Endodermal cell (in vitro differentiated cells): ENCODE measurements at places on chromosomes 2 and 18.

DNA sequence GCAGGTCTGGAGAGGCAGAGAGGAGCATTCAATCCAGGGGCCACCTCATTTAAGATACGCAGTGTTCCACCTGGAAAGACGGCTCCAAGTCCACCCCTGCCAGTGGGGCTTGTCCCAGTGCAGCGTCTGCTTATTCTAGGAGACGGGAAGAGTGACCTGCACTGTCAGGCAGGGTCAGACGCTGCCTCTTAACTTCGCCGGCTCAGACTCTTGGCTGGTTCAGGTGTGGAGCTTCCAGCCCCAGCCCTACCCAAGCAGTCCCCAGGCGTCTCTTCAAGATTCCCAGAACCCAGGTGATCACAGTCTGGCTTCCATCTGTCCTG lies 208.5 kb downstream of the TFCP2L1 start:
- DNase-seq = peak; percentile 72
- peaks cover 41% of the 10 kb centered on the region for H3K27me3 ChIP-seq
- no peak overlapping the region for H3K4me3 ChIP-seq
- H3K36me3 ChIP-seq = no peaks in the 10 kb centered on the region

DNA sequence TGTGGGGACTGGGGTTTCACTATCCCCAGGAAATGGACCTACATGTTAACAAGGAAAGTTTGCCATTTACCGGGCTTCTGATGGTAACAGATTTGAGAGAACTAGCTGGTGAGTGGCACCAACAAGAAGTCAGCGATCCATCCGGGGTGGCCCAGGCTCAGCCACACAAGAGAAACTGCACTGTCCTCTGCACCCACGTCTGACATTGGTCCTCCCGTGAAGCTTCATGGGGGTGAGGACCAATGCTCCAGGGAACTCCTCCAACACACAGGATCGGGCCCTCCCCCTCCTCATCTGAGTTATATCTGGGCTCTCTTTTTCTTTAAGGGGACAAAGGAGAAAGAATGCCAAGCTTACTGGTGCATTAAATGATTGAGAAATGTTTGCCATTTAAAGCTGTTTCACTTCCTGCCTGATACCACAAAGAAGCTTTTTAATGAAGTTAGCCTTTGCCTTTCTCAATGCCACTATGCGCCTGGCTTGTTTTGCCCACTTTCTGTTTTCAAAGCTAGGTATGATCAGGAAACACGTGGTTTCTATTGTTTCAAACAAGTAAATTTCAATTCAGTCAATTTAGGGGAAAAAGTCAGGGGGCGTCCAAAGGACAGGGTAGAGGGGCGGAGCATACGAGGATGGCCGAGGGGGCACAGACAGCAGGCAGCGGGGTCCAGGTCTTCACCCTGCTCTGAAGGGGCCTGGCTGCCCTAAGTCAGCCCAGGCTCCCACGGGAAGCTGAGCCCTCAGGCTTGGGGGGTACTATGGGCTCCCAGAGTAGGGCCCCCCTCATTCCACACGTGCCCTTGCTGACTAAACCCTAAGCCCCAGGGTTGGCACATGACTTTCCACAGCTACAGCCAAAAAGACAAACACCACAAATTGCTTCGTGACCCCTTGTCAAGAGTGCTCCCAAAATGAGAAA lies 204.0 kb upstream of the ID2 start:
- H3K4me3 ChIP-seq = no peak overlapping the region
- H3K27ac ChIP-seq = no peak overlapping the region
- no peak for DNase-seq
- H3K4me1 ChIP-seq = peaks cover 2% of the 10 kb centered on the region
- H3K36me3 ChIP-seq = no peaks in the 10 kb centered on the region

- no peak overlapping the region for H3K27ac ChIP-seq
- no peak for DNase-seq
- no peak overlapping the region for H3K4me3 ChIP-seq
- H3K4me1 ChIP-seq = no peaks in the 10 kb centered on the region
These were observed 44.9 kb downstream of the APLF start for GRCh38 chr2:68512326-68512725.

GRCh38 chr2:220044383-220044782 lies 417.0 kb downstream of the SLC4A3 start:
- H3K36me3 ChIP-seq = no peaks in the 10 kb centered on the region
- no peaks in the 10 kb centered on the region for H3K27me3 ChIP-seq
- H3K4me1 ChIP-seq = peaks cover 14% of the 10 kb centered on the region
- DNase-seq = peak; percentile 59
- H3K4me3 ChIP-seq = no peak overlapping the region
